ENCODE measurements at places on chromosomes 7 and 10.

- no peak for DNase-seq
These were observed 16.3 kb downstream of the CYTH3 start for GRCh38 chr7:6256109-6256483.

GRCh38 chr10:116274064-116274904 lies 1.3 kb upstream of the GFRA1 start:
- peak; percentile 77 for DNase-seq

DNA sequence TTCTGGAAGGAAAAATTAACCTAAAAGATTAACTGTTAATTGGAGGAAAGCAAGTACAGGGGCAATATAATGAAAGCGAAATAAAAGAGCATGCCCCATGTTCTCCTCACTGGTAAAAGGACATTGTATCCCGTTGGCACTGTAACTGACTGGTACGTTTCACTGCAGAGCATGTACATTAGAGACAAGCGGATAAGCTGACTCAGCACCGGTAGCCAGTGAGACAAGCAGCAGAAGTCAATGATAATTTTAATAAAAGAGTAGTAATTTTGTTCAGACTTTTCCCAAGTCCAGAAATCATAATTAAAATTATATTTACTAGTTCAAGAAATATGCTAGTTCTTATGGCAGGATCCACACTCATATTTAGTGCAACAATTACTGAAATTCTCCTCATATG lies 161.5 kb upstream of the VWC2 start:
- DNase-seq, result no peak

DNA sequence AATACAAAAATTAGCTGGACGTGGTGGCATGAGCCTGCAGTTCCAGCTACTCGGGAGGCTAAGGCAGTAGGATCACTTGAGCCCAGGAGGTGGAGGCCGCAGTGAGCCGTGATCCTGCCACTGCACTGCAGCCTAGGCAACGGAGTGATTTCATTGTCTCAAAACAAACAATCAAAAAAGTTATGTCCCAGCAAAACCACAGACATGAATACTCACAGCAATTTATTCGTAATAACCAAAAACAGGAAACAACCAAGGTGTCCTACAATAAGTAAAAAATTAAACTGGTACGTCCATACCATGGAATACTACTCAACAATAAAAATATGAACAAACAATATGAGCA lies 11.6 kb upstream of the CYTH3 start:
- no peak for DNase-seq

GRCh38 chr7:36911788-36912187 lies 187.5 kb upstream of the AOAH start:
- DNase-seq, result no peak

Measured in right hindlimb (tissue), 1 donor.